ENCODE measurements at places on chromosomes 2 and 18. TPM values are rescaled to one million over a fixed set of nuclear protein-coding genes. Genes with fewer than 3 reads are reported as not detected.

GRCh38 chr2:217804791-217805667, 197.8 kb downstream of the TNS1 start:
- DNase-seq: no peak

DNA sequence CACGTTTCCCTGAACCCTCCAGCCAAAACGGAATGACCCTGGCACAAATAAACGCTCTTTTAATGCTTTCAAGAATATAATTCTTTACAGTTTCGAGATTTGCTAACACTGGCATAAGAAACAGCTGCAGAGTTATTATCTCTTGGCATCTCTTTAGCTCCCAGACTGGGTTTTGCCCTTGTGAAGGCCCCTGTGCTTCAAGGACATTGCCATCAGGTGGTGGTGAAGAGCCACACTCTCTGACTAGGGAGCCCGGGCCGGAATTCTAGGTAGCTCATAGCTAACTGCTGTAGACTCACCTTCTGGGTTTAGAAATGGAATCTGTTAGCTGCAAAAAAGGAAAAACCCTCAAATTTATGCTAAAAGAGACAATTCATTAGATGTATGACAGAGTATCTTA, 13.3 kb upstream of the GALNT14 start:
- DNase-seq: no peak

DNA sequence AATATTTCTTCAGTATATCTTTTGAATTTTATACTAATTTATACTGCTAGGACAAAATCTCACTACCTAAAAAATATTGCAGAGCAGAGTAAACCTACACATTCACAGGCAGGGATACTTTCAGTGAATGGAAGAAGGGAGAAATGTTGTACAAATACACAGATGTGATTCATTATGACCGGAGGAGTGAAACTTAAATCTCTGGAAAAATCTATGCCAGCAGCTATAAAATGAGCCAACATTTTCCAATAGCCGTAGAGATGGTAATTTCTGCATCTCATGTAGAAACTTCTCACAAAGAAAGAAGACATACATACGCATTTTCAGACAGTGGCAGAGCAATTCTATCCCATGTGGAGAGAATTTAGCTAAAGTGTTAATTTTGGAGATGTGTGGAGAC, 54.8 kb downstream of the KCNS3 start:
- DNase-seq: no peak

Gene DYSF
- total RNA-seq: 4.2 TPM

DNA sequence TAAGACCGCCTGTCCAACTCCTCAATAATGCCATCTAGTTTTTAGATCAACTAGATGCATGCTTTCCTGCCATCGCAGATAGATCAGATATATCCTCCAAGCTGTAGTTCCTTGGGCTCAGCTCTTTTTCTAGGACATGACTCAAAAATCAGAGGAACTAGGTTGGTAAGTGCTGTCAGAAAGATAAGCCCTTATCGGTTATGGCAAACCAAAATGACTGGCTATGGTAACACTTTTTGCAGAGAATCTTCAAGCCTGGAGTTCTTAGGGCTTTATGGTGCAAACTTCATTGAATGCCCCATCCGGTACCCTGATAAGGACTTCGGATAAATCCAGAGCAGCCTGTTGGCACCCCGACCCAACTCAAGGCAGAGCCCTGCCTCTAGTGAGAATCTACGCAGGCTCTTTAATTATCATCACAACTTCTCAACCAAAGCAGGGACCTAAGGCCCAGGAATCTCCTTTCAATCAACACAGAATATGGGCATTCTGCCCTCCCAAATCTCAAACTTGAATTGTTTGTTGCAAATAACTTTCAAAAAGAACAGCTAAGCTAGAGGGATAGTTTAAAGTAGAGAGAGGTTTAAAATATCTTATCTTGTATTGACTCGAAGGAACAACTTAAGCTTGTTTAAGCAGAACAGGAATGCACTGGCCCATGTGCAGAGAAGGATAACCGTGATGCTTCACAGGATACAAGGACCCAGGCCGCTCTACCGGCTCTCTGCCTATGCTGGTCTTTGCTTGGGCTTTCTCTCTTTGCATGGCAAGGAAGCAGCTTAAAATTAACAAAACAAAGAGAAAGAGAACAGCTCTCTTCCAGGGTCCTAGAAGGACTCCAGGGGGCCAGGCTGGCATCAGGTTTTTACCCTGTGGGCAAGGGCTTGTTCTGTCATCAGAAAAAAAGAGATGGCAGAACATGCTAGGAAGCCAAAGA, 3.4 kb upstream of the CYP1B1 start:
- no peak for DNase-seq

GRCh38 chr18:78144669-78145068, 834.9 kb upstream of the SALL3 start:
- no peak for DNase-seq

DNA sequence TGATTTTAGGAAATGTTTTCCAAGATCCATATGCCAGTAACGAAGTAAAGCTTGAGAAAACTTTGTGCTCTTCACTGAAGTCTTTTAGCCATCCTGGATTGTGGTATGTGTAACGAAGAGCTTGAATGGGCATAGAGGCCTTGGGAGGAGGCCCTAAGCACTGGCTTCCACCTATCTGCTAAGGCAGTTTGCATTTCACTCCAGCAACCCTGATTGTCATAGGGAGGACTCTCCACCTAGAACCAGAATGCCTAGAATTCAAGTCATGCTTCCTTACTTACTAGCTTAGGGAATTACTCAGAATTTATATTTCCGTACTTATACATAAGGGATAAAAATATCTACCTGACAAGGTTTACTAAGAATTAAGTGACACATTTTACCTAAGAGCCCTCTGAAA, 451.5 kb downstream of the FBXO15 start:
- DNase-seq: no peak

DNA sequence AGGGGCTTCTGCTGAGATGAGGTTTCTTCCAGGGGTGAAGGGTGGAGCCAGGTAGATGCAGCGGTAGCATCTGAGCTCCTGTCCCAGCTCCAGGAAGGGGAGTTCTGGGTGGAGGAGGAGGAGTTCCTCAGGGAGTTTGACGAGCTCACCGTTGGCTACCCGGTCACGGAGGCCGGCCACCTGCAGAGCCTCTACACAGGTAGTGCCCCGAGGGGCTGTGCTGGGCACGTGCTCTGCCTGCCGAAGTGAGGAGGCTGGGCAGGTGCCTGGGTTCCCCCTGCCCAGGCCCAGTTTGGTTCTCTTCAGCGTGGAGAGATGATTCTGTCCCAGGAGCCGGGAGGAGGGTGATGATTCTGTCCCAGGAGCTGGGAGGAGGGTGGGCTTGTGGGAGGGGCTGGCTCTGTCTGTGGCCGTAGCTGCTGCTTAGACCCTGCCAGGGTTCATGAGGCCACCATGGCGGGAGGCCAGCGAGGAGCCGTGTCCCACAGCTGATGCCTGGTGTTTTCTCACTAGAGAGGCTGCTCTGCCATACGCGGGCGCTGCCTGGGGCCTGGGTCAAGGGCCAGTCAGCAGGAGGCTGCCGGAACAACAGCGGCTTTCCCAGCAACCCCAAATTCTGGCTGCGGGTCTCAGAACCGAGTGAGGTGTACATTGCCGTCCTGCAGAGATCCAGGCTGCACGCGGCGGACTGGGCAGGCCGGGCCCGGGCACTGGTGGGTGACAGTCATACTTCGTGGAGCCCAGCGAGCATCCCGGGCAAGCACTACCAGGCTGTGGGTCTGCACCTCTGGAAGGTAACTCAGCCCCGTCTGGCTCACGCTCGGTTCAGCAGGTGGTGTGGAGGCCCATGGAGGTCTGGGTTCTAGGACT, 8.2 kb downstream of the CAPN10 start:
- DNase-seq: no peak

Gene SPHKAP
- under 0.01 TPM for total RNA-seq

Gene ANKRD62
- not detected for total RNA-seq

All from fibroblast of villous mesenchyme (primary cell).